ENCODE measurements at places on chromosomes 12 and 14.

- DNase-seq: no peak
Observed at GRCh38 chr14:85482552-85482951, 47.4 kb upstream of the FLRT2 start.

DNA sequence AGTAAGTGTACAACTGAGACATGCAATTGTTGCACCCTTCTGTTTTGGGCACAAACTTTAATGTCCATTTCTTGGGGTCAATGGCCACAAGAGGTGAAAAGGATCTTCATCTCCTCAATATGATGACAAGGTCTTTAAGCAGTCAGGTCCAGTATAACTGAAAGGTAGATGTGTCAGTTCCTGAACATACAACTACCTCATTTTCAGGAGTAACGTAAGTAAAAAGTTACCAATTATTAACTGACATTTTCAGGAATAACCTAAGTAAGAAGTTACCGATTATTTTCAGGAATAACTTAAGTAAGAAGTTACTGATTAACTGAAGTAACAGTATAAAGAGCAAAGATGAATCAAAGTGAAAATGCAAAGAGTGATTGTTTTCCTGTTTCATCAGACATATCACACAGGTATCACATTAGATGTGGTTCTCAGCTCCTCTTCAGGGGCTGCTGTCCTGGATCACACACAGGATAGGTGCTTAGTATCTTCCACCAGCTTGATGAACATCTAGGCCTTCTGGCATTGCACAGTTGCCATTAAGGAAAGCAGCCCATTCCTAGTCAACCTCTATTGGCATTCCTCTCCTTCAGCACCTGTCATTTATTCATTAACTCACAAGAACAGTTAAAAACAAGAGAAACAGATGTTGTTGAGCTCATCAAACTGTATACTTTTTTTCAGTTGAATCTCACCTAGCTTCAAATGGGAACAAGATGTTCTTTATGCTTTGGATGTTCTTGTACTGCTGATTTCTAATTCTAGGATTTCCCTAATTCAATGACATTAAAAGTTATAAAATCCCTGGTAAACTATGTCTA is 200.0 kb downstream of the FOXG1 start:
- no peak for DNase-seq

GRCh38 chr12:56188778-56189098 is 545 bp downstream of the SMARCC2 start:
- no peak for DNase-seq

DNA sequence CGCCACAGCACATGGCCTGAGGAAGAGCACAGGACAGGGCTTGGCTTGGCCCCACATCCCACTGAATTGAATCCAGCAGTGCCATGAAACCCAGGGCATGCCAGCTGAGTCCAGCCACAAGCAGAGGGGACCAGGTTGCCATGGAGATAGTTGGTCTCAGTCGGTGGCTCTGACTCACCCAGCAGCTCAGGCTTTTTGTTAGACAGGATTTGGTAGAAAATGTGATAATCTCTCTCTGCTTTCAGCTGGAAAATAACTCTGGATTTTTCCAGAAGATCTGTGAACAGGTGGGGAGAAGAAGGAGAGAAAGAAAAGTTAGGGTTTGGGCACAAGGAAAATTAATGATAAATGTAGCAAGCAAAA is 4.8 kb downstream of the MYH7 start:
- DNase-seq: no peak

GRCh38 chr12:43957732-43958372 is 122.0 kb downstream of the TMEM117 start:
- DNase-seq: peak; percentile 26

DNA sequence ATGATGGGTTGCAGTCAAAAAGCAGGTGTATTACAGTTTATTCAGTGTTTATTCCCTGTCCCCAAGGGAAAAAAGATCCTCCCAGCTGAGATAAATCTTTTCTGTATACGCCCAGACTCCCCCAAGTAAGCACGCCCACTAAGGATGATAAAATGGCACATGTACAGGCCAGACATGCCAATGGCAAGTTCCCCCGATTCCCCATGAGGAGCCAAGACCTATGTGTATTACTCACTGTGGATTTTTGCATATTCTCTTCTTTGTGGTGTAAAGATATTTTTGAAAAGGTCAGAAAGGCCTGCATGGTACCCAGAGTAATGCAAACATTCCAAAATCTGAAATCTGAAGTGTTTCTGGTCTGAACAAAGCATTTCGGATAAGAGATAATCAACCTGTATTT is 22.2 kb downstream of the NR2C1 start:
- no peak for DNase-seq

GRCh38 chr14:100278702-100279101 is 27.5 kb downstream of the SLC25A29 start:
- DNase-seq: no peak

DNA sequence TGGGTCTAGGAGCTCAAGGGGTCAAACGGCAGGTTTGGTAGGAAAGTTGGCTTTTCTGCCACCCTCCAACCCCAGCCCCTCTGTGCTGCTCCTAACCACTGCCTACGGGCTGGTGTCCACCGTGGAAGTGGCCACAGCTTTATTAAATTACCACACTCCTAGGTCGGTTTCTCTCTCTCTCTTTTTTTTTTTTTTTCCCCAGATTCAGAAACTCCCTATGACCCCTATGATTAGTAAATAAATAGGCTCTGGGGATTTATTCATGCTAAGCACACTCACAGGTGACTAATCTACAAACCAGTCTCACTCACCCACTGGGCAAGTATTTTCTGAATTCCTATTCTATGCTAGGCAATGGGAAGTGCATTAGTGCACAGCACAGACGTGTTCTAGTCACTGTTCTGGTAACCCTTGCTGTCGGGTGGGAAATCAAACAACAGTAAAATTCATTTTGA is 8.7 kb upstream of the DDX47 start:
- no peak for DNase-seq

DNA sequence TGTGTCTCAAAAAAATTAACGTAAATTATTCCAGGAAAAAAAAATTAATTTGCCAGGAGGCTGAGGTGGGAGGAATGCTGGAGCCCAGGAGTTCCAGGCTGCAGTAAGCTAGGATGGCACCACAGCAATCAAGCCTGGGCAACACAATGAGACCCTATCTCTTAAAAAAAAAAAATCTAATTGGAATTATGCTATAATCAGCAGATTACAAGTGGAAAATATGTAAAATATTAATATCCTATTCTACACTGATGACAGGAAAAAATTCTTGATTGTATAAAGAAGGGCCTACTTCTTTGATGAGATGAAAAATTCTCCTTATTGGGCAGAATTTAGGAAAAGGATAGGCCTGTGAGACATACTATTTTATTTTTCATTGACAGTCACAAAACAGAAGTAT is 114.0 kb downstream of the RALGAPA1 start:
- DNase-seq: no peak

- no peak for DNase-seq
Observed at GRCh38 chr12:40300490-40300889, 75.7 kb downstream of the LRRK2 start.

GRCh38 chr12:96828169-96828789 is 78.8 kb upstream of the NEDD1 start:
- no peak for DNase-seq

- DNase-seq: no peak
Observed at GRCh38 chr12:1459339-1459738, 135.0 kb downstream of the FBXL14 start.

- DNase-seq: no peak
Observed at GRCh38 chr14:34277191-34277590, 184.8 kb downstream of the SPTSSA start.

GRCh38 chr14:64636980-64637429 is 67.2 kb upstream of the PLEKHG3 start:
- no peak for DNase-seq

GRCh38 chr14:74786796-74787315 is 23.7 kb downstream of the YLPM1 start:
- no peak for DNase-seq

DNA sequence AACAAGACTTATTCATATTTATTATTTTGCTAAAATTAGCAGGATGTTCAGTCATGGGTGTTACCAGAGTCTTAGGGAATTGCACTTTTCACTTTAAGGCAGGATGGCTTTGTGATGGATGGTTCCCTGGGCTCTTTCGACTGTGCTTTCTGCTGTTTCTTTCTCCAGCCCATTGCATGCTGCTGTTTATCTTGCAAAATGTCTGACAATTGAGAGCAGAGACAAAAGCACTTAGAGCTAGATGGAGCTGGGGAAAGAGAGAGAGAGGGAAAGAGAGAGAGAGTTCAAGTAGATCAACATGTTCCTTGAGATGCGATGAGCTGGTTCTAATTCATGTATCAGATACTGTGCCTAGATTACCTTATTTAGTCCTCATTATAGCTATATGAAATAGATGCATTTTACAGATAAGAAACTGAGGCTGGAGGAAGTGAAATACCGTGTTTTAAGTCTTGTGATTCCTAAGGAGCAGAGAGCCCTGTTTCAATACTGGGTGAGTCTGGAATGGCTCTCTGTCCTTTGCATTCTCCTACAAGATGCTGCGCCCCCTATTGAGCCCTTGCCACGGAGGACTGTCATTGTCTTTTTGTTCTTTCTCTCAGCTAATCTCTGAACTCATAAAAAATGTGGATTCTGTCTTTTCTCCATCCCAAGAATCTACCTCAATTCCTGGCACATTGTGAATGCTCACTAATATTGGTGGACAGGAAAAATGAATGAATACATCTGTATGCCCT is 227.9 kb downstream of the ALG10B start:
- DNase-seq: no peak

DNA sequence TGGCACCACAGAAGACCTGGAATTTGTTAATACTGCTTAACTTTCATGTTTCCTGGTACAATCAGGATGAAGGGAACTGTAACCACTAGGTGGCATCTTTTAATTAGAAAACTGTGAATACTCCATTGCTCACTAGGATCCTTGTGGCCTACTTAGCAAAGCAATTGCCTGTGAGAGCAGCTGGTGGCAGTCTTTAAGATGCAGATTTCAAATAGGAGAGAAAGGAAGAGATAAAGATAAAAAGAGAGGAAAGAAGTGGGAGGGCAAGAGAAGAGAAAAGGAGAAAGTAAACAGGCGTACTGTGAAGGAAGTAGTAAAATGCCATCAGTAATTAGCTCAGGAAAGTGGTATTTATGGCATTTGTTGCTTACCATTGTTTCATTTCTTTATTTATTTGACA is 114.5 kb downstream of the RAD51B start:
- DNase-seq: peak; percentile 53

DNA sequence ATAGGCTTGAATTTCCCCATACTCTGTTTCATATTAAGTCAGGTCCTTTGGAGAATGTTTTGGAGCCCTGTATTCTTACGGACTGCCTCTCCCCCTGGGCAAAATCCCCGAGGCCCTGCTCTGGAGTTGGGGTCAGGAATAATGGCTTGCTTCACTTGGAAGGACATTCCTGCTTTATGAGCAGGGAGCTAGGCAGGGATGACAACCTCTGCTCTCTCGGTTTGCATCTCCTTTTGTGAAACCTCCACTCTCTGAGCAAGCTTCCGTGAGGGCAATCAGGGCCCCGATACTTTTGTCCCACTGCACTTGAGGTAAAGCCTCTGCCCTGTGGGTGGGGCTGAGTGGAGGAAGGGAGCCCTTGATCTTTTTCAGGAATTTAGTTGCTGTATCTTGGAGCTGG is 19.3 kb downstream of the OS9 start:
- DNase-seq: no peak

- DNase-seq: no peak
Observed at GRCh38 chr12:19978193-19978592, 390.1 kb upstream of the PDE3A start.

DNA sequence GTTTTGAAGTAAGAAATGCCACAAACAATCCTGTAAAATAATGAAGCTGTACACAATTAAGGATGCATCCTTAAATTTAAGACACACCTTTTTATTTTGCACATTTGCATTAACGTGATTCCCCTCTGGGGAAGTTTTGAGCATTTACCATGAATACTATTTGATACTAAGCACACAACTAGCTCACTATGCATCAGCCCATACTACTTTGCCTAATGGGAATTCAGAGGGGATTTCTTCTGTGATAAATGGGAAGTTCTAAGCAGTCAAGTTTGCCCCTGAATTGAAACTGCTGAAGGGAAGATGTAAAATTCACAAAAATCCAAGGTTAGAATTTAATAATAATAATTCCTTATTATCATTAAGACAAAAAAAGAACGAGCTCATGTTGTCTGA is 27.4 kb downstream of the SINHCAF start:
- no peak for DNase-seq

DNA sequence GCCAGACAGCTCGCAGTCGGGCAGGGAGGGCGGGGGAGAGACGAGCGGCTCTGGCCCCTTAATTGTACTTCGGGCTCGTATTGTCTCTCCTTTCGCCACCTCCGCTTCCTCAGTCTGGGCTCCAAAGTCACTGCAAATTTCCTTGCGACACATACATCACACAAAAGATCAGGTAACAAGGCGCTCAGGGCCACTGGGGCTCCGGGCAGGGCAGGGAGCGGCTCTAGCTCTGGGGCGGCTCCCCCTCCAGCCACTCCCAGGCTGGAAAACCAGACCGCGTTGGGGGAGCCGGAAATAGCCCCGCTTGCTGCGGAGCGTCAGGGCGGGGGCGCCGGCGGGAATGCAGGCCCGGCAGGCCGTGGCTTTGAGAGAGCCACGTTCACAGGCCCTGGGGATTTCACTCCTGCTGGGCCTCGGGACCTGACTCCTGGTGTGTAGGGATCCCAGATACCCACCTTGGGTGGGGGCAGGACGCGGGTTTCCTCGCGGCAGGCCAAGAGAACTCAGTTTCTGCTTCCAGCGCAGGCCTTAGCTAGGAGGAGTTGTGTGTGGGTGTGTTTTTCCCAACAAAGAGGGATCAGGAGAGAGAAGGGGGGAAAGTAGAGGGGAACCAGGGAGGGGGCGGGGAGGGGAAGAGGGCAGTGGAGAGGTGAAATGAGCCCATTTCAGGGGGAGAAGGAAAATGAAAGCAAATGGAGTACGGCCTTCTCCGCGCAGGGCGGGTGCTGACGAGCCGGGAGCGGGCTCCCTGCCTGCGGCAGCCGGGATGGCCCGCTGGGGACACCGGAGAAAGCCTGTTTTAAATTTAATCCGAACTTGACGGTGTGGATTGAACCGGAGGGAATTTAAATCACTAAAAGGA is 4.4 kb upstream of the HOXC9 start:
- no peak for DNase-seq

GRCh38 chr14:101457301-101457935 is 103.9 kb upstream of the DIO3 start:
- no peak for DNase-seq

DNA sequence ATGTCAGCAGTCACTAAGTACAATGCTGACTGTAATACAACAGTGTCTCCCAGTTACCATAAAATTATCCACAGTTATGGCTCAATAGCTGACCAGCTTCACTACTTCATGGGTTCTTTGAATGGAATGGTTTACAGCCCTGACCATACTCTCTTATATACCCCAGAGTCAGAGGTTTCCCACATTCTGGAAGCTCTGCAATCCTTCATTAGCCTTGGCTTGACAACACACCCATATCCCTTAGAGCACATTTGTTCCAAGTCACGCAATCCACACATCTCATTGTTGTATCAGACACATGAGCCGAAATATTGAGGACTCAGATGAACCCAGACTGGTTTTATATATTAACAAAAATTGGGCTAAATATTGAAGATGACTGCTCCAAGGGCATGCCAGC is 209.4 kb upstream of the PLXNC1 start:
- no peak for DNase-seq

GRCh38 chr14:24353559-24354481 is 14.0 kb upstream of the RIPK3 start:
- no peak for DNase-seq
